RWPE1 (cell line): ENCODE measurements at places on chromosomes 2 and 18.

DNA sequence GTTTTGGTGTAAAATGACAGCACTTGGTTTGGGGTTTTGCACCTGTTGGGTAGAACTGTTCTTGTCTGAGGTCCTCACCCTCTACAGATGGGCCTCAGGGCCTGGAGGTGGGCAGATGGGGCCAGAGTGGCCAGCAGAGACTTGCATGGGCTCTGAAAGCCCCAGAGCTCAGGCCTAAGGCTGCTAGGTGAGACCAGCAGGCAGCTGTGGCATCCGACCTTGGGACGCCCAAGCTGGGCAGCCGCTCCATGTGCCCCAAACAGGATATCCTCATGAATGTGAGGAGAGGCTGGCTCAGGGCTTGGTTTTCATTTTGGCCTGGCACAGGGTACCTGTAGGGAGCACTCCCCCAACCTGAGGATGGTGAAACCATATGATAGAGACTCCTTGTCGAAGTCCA lies 38.3 kb downstream of the GBX2 start:
- no peak for DNase-seq

GRCh38 chr18:56248610-56249235 lies 389.7 kb downstream of the TXNL1 start:
- DNase-seq = no peak

DNA sequence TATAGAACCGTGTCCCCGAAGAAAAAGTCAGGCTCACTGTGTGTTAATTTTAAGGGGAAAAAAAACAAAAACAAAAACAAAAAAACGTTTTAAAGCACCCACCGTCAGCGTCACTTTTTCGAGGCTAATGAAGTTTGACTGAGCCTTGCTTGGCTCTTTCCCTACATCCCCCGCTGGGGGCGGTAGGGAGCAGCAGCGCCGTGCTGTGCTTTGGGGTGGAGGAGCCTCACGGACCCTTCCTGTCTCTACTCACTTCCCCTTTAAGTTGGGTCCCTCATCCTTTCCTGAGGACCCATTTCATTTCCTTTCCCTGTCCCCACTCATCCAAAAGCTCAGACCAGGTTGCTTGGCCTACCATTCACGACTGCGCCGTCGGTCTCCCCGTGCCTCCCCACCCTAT lies 82.8 kb upstream of the RPL31 start:
- no peak for DNase-seq

- no peak for DNase-seq
These were observed 5.8 kb downstream of the SH3RF3 start for GRCh38 chr2:109134741-109135358.

DNA sequence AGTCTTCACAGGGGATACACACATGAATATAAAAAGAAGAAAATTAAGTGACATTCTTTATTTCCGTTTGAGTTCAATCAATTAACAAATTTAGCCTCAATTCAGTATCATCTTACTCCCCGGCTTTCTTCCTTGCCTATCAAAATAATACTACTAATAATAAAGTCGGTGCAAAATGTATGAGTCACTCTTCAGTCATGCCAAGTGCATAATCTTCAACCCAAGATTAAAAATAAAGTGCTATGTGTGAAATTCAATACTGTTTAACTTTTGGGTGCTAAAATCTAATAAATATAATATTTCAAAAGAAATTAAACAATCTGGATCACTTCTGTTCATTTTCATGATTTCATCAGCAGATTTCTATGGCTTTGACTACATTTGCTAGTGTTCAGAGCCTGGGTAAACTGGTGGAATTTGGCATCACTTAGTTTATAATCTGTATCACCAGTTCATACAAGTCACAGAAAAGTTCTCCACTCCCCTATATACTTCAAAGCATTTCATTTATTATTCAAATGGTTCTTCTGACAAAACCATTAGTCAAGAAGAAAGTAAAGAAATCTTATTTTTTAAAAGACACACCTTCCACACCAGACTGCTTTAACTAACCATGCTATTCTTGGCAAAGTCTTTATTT lies 183.6 kb downstream of the THADA start:
- peak; percentile 41 for DNase-seq

DNA sequence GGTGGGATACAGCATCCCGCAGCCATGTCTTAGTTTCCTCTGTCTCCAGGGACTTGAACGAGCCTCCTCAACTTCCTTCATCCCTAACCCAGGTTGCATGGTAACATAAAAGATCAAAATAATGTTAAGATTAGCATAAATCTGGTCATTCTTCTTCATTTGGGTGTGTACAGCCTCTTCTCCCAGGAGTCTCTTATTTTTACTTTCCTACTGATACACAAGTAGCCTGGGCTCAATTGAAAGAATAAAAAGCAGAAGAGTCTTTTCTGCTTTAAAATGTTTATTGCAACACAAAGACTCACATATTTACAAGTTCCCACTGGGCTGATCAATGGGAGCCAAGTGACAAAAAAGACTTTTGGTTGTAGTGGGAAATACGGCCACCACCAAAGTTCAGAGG lies 137.9 kb upstream of the PID1 start:
- DNase-seq = no peak

GRCh38 chr2:183825710-183826109 lies 701.5 kb downstream of the NUP35 start:
- DNase-seq = no peak

GRCh38 chr2:24870891-24871705 lies 48.9 kb downstream of the ADCY3 start:
- no peak for DNase-seq

GRCh38 chr2:95185197-95185596 lies 19.6 kb downstream of the ZNF2 start:
- DNase-seq = no peak

DNA sequence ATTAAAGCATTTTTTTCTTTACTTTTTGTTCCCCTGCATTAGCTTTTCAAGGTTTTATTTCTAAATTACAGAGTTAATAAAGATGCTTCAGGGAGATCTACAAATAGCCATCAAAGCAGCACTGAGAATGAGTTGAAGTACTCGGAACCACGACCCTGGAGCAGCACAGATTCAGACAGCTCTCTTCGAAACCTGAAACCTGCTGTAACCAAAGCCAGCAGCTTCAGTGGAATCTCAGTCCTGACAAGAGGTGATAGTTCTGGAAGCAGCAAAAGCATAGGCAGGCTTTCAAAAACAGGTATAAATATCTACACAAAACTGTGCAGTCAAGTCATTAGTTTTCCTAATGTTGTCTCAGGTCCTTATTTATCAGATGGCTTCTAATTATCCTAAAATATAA lies 102.8 kb upstream of the UBXN4 start:
- DNase-seq = no peak

DNA sequence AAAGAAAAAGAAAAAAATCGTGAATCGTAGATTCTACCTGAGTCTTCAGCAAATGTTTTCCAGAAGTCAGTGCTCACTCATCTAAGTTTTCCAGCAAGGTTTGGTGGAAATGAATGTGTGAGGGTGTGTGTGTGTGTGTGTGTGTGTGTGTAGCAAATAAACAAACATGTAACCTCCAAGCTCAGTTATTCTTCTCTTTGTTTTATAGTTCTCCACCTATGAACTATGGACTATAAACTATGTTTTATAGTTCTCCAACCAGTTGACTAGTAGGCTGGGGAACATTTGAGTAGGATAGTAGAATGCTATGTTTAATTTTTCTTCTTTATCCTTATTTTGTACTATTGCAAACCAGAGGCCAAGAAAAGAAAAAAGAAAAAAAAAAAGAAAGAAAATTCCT lies 44.6 kb upstream of the SERPINE2 start:
- no peak for DNase-seq

DNA sequence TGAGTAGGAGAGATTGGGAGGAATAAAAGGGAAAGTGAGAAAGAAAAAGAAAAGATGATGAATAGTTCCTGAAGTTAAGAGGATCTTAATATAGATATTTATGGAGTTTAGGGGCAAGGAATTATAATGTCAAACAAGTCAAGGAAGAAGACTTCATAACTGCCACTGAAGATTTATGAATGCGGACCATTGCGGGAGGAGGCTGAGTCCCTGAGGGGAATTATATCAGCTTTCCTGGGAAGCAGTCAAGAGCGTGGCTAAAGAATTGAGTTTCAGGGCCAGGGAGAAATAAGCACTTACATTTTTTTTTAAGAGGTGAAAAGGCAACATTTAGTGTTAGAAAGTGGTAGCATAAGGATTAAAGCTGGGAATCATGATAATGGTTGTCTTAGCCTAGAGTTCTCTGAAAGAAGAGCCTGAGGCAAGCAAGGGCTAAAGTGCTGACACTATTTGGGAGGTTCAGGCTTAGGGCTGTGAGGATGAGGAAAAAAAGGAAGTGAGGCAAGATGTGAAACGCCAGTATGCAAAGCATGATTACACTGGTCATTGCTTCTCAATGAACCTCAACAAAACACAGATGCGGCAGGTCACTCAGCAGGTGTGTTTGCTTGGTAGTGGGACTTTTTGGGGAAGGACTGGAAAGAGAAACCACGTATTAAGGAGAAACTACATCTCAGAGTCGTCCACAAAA lies 217.1 kb downstream of the SLC4A3 start:
- DNase-seq = no peak

GRCh38 chr18:35756506-35757117 lies 175.1 kb downstream of the GALNT1 start:
- DNase-seq = peak; percentile 35

DNA sequence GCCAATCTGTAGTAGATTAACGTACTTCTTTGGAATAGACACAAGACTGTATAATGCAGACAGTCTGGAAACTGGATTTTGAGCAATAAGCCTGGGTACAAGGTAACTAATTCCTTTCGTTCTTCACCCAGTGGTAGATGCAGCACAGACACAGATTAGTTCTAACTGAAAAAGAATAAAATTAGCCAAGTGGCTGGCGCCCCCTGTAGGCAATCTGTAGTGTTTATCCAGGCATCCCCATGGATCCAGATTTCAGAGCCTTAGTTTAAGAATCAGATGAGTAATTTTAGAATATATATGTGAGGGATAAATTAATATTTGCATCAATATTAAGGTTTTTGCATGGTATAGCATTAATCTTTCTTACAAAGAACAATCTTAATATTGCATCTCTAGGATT lies 563.9 kb downstream of the DCC start:
- DNase-seq = peak; percentile 0

DNA sequence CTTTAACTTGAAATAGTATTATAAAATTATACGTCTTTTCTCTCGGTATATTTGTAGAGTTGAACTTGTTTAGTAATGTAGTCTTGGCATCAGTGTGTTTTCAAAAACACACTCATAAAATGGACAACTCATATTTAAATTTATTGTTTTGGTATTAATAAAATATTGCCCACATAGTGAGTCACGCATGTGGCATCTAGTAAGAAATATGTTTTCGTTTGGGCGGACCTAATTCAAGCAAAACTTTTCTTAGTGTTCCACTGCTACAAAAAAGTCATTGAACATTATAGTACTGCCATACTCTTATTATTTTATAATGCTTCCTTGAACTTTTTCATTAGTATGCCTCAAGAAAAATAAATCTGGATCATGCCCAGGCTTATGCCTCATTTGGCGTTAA lies 31.1 kb upstream of the FAM237A start:
- peak; percentile 22 for DNase-seq

DNA sequence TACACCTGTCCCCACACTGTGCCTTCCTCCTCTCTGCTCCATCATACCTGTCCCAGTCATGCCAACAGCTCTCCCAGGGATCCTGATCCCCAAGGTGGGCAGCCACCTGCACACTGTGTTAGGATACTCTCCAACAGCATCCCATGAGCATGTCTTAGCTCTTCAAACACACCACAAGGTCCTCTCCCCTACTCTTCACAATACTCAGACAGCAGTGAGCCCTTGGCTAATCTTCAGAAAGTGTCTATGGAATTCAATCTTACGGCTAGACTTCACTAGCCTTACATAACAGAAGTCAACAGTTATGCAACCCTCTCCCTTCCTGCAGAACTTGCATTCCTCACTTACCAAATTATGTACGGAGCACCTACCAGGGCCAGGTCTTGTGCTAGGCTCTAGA lies 79.9 kb downstream of the MYO5B start:
- DNase-seq = no peak

GRCh38 chr2:239269916-239270315 lies 130.9 kb downstream of the HDAC4 start:
- no peak for DNase-seq

DNA sequence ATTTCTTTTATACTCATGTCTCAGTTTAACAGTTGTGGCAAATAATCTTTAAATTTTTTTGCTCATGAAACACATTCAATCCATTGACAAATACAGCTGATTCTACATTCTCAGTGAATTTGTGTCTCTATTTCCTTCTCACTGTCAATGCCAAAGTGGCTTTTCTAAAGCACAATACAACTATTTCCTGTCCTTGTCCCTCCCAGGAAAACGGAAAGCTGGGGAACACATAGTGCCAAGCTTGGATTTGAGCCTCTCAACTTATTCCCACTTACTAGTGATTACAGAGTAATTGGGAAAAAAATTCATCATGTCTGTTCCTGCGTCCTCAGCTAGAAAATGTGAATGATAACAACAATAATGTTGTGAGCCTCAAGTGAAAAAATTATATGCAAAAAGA lies 899.7 kb upstream of the CDH2 start:
- DNase-seq = no peak

DNA sequence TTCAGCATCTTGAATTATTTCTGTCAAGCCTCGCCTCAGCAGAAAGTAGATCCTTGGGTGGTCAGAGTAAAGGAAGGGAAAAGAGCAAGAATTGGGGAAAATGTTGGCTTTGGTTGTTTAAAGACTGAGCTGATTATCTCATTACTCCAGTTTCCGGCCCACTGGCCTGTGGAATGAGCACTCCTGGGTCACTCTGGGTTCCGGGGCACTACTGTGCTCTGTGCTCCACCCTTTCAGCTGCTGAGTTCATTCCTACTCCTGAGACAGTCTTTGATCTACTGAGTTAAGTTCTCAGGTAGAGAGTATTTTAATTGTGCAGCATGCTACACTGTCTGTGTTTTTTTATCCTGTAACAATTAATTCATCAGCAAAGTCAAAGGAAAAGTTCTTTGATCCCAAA lies 427.7 kb downstream of the CDH2 start:
- DNase-seq = no peak

DNA sequence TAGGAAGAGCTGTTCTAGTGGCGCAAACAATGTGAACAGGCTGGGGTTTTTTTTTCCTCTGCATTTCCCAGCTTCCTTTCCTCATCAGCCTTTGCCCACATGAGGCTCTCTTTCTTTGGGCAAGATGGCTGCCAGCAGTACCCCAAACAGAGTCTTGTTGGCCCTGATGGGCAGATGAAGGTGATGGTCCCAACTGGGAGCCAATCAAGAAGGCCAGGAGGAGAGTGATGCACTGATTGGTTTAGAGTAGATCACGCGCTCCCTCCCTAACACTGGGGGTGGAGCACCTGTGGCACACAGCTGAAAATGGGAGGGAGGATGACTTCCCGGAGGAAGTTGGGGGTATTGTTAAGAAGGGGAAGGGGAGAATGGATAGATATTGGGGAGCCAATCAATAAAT lies 96.3 kb upstream of the FZD7 start:
- no peak for DNase-seq

- DNase-seq = peak; percentile 28
These were observed 335 bp downstream of the ERFE start for GRCh38 chr2:238159071-238159539.

DNA sequence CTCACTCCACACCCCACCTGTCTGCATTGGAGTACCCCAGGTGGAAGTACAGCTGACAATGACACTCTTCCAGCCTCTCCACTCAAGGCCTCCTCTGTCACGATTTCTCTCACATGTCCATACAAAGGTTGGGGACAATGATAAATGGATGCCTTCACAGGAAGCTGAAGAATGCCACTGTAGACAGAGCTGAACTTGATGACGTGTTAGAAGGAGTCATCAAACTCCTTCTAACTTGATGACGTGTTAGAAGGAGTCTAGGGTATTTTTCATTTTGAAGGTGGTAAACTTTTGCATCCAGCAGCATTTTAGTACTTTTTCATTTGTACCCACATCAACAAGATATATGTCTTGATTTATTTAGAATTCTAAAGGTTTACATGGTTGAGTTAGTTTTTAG lies 163.5 kb upstream of the DNMT3A start:
- DNase-seq = no peak

GRCh38 chr2:216081487-216082116 lies at the start of the genes PECR and TMEM169:
TSS of gene PECR (minus strand) at chr2:216081809. CDS start at chr2:216081741, 68 bp downstream.
TSS of gene TMEM169 (plus strand) at chr2:216081919. CDS start at chr2:216095964, 14,045 bp downstream.
- peak; percentile 88 for DNase-seq
